HTR-8/SVneo (cell line): ENCODE measurements at places on chromosomes 3 and 15.

DNA sequence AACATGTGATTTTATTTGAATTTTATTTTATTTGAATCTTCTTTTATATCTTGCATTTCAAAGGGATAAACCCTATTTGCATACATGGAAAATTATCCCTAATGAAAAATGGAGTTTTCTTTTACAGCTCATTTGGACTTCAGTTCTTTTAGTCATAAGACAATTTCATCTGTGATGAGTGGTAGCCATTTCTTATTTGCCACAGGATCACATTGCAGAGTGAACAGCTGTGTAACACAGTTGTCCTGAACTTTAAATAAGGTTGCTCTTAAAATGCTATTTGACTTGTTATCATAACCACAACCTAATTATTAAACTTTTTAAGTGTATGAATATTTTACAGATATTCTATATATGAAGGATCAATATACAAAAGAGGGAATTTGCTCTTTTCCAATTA lies 221.7 kb upstream of the ROPN1 start:
- no peak for DNase-seq

GRCh38 chr3:65716071-65716751 lies 322.5 kb downstream of the MAGI1 start:
- DNase-seq: no peak

DNA sequence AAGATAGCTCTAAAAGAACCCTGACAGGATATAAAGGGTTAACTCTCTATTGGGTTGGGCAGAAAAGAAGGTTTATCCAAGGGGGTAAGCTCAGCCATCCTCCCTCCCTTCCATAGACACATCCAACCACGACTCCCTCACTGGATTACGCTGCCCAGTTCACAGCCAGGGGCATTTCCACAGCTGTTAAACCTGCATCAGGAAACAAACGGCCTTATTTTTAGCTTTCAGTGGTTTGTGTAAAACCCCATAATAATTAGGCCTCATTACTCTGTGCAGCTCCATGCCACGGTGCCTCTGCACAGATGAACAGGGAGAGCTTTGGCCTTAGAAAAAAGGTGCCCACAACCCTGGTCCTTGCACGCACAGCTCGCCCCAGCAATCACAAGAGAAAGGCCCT lies 110.6 kb downstream of the GABRB3 start:
- no peak for DNase-seq

- no peak for DNase-seq
These were observed 127.4 kb downstream of the NSMCE3 start for GRCh38 chr15:29142129-29142747.

DNA sequence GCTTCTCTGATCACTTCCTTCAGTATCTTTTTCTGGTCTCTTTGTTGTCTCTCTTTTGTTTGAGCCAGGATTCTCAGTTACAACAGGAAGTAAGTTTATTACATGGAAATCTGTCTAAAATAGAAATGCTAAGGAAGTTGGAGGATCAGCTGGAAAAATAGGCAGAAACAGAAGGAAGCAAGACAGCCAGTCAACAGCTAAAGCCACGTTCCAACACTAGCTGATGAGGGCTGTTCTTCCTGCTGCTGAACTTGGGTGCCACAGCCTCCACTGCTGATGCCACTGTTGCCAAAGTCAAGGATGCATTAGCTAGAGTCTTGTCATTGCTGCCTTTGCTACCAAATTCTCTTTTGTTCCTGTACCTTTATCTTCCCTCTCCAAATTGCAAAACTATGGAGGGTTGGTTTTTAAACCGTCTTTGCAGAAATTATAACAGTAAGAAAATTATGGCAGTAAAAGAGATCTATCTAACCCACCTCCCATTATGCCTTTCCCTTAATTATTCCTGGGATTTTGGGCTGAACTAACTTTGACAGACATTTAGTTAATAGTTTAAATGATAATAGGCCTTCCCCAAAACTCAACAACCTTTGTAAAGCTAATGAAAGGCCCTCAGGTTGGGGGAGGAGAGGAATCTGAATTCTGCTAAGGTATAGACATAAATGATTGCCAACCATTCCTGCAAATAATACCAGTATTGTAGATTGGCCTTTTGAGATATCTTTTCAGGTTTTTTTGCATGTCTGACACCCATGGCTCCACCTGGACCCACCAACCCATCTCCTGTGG lies 27.4 kb upstream of the OR5K4 start:
- no peak for DNase-seq

DNA sequence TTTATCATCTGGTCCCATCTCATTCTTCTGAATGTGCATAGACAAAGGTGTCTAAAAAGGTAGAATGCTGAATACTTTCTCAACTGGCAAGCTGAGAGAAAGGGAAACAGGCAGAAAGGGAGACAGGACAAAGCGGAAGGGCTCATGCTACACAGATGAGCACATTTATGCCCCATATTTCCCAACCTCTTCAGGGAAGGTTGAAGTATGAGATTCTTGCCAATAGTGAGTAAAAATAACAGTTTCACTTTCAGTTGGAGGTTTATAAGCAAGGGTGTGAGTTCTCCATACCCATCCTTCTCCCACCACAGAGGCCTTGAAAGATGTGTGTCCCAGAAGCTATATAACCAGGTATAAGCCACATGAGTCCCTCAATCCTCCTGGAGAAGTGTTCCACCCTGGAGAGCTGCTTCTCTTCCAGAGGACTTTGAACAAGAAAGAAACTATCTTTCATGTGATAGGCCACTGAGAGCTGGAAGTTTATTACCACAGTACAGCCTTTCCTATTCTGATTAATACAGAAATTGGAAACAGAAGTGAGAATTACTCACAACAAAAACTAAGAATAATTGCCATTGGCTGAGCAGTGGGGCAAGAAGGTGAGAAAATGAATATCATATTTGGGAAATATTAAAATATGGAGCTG lies 709.4 kb upstream of the NR2F2 start:
- no peak for DNase-seq
